ENCODE measurements at places on chromosomes 13 and 19.

GRCh38 chr19:36009220-36009619 lies 607 bp upstream of the SYNE4 start:
- peak; percentile 55 for DNase-seq

- peak; percentile 58 for DNase-seq
Observed at GRCh38 chr19:42254089-42254849, 659 bp downstream of the ERF start.

DNA sequence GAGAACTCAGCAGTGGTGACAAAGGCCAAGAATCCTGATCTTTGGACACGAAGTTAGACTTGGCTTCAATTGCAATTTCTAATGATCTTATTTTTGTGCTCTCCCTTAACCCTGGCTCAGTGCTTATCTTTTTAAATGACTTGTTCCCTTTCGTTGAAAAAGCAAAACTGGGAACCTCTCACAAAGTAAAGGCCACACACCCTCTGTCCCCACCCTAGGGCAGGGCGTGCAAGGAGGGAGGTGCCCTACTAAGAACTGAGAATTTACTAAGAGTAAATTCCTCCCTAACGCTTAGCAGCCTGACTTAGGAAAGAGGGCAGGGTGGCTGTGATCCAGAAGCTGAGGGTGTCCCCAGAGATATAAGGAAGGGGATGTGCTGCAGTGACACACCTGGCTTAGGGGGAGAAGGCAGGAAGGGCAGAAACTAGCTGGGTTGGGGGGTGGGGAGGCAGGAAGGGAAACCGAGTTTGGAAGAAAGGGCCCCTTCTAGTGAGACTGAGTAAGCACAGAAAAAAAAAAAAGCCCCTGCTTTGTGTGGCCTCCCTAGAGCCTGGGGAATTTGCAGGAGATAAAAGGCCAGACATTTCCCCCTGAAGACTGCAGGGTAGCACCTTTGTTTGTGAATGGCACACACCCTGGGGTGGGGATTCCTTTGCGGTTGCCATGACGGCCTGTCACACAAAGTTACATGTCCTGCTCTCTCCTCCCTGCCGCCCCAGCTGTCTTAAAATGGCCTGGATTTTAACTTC lies 435.1 kb downstream of the EFNB2 start:
- DNase-seq: no peak

GRCh38 chr19:42497492-42498168 lies 30.7 kb downstream of the CEACAM1 start:
- DNase-seq: no peak

DNA sequence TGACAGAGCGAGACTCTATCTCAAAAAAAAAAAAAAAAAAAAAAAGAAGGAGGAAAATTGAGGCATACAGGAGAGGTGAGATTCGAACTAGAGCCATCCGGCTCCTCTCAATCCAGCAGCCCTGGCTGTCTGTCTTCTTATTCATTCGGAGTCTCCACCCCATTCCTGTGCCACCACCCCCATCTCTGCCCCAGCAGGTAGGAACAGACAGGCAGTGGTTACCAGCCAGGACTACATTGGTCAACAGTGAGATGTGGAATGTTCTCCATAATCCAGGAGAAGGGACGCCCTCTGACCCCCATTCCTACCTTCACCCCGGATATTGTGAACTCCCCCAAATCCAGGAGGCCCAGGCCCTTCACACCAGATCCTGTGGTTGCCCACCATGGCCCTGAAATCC lies 6.6 kb upstream of the S1PR2 start:
- DNase-seq: no peak

DNA sequence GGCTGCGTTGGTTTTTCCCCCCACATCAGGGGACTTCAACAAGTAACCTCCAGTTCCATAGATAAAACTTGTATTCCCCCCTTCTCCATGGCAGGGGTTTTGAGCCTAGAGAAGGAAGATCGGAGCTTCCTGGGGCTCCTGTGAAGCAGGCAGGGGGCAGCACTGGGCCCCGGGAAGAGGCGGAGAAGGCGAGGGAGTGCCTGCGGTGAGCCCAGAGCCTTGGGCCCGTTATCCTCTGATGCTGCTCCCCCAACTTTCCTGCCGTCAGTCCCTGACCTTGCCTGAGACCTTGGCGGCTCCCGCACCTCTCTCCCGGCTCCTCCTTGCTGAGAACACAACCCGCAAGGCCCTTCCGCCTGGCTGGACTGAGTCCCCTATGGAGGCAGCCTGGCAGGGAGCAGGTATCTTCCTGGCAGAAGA lies 2.5 kb downstream of the LIPE start:
- DNase-seq: no peak

DNA sequence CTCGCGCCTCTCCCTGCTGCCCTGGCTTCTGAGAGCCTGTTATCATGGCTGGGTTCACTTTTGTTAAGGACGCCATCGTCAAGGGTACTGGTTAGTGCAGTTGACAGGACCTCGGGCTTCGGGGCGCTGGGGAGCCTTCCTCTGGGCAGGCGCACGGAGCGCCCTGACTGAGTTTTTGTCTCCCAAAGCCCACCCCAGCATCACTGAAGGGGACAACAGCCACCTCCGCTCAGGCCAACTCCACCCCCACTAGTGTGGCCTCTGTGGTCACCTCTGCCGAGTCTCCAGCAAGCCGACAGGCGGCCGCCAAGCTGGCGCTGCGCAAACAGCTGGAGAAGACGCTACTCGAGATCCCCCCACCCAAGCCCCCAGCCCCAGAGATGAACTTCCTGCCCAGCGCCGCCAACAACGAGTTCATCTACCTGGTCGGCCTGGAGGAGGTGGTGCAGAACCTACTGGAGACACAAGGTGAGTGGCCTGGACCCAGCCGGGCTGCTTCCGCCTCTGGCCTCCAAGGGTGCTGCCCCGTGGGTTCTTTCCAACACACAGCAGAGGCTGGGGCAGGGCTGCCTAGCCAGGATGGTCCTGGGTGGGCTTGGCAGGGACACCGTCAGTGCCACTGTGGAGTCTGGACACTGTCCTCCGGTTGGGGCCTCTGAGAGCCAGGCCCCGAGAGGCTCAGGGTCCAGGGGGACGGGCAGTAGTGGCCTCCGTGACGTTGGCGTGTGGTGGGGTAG lies 16.9 kb downstream of the TSSK6 start:
- no peak for DNase-seq

DNA sequence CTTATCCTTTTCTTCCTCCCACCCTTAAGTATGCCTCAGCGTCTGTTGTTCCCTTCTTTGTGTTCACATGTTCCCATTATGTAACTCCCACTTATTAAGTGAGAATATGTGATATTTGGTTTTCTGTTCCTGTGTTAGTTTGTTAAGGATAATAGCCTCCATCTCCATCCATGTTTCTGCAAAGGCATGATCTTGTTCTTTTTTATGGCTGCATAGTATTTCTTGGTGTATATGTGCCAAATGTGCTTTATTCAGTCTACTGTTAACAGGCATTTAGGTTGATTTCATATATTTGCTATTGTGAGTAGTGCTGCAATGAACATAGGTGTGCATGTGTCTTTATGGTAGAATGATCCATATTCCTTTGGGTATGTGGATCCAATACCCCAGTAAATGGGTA lies 3.2 kb upstream of the ZNF441 start:
- no peak for DNase-seq

DNA sequence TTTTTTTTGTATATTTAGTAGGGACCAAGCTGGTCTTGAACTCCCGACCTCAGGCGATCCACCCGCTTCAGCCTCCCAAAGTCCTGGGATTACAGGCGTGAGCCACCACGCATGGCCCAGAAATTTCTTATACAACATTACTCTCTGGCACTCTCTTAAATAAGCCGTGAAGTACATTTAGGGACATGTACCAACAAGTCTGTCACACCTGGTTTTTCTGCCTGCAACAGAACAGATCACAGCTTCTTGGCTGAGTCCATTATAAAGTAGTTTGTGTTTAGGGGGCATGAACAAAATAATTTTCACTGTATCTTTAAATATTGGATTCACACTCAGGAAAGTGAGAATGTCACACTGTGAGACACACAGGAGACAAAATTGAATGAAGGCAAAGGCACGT lies 1567.3 kb downstream of the SLITRK5 start:
- no peak for DNase-seq

- DNase-seq: no peak
Observed at GRCh38 chr13:49627831-49628652, at the start of gene ARL11. ARL11 (plus strand) TSS chr13:49628507; CDS start chr13:49630448, 1,941 bp downstream.

DNA sequence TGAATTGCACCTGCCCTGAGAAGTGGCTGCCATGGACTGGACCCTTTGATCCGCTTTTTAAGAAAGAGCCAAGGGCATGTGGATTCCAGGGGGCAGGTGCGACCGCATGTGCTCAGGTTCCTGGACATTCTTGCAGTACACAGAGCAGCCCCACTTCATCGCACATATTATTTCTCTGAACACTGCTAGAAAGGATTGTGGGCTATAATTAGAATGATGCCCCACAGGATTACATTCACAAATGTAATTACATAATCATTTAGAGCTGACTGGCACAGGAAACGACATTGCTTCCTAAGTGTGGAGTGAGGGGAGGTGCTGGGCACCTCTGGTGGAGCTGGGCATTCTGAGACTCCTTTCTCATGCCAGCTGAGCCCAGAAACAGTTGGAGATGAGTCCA lies 37.5 kb upstream of the VSTM2B start:
- no peak for DNase-seq

- no peak for DNase-seq
Observed at GRCh38 chr13:34241332-34241731, 423.4 kb downstream of the RFC3 start.

DNA sequence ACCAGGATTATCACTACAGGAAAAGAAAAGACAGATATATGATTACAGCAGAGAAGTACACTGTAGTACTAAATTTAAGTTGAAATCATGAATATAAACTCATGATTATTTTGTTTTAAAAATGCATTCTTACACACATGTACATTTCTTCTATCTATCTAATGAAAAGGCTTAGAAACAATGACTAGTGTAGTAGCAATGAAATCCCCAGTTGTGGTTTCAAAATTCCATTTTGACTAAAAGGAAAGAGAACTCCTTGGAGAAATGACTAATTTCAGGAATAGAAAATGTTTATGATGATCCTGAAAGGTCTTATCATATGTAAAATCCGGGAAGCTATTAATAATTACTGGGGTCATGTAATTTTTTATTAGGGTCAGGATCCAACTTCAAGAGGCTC lies 195.0 kb upstream of the STARD13 start:
- no peak for DNase-seq

DNA sequence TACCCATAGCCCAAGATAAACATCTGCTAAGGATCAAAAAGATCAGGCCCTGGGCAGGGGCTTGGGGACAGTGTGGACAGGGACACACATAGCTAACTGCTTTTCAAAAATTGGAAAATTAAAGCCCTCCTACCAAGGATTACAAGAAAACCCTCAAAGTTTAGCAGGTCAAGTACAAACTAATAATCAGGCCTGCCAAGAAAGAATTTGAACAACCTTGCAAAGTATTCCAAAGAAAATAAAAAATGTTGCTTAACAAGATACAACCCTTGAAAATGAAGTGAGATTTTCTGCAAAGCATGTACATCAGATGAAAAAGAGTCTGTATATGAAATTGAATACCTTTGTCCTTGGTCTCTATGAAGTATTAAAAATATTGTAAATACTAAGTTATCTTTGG lies 67.3 kb downstream of the KLF12 start:
- no peak for DNase-seq

- no peak for DNase-seq
Observed at GRCh38 chr19:52221831-52222375, 32.1 kb downstream of the PPP2R1A start.

GRCh38 chr19:1276628-1277022 lies 1.3 kb downstream of the FAM174C start:
- DNase-seq: no peak

GRCh38 chr13:32150239-32150638 lies 118.7 kb downstream of the FRY start:
- no peak for DNase-seq

- no peak for DNase-seq
Observed at GRCh38 chr19:2500841-2501261, 24.9 kb downstream of the GADD45B start.

- DNase-seq: no peak
Observed at GRCh38 chr19:288911-289310, 2.3 kb downstream of the PLPP2 start.
